ENCODE measurements at places on chromosomes 3 and 15.
A peak's percentile ranks its signal among the peaks of the same experiment; 100 is the strongest.

DNA sequence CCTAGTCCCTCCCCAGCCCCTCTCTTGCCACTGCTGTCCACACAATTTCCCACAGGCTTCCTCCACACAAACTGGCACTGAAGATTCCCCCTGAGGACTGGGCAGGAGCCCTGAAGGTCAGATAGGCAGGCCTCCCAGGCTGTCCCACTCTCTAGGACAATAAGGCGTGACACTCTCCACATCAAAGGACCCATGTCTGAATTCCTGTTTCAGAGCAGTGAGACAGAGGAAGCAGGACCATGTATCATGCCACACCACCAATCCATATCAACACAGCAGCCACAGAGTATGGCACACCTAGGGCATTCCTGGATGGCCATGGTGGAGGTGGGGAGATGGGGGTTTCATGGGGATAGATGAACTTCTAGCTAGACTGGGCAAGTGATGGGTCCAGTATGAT is 13.8 kb upstream of the CCR1 start:
- DNase-seq: no peak

DNA sequence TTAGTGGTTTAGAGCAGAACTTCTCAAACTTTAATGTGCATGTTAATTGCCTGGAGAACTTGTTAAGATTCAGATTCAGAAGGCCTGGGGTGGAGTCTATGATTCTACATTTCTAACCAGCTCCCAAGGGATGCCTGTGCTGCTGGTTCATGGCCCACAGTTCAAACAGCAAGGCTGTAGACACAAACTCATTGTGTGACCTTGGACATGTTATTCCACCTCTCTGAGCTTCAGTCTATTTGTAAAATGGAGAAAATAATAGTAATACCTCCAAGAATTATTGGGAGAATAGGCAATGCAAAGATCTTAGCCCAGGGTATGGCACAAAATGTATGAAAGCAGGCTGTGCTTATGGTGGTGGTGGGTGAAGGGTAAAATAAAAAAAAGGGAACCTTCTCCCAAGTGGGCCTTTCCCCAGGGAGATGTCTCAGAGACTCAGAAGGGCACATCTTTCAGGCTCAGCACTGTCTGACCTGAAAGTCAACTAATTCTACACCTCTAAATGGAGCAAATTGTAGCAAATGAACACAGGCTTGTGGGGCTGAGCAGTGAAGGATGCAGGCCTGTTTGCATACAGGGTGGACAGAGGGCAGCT is 176.0 kb upstream of the TRIM42 start:
- DNase-seq: no peak

DNA sequence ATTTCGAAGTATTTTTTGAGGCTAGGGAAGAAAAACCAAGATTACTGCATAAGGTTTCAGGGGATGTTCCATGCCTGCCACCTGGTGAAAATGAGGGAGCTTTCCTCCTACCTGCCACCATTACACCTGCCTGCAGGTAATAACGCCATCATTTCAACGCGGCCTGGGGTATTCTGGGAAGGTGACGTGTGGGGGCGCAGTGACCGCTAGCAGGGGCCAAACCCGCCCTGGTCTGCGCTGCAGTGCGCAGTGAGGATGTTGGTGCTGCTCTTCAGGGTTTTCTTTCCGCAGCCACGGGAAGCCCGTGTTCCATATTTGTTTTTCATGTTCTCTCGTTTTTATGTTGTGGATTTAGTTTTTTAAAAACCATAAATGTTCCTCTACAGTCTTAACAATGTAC is 37.4 kb upstream of the SNRPN start:
- no peak for DNase-seq

GRCh38 chr3:42189736-42190135 is 76.2 kb downstream of the CCK start:
- DNase-seq: no peak

- no peak for DNase-seq
Measured at GRCh38 chr3:7188551-7188950, 327.6 kb downstream of the GRM7 start.

DNA sequence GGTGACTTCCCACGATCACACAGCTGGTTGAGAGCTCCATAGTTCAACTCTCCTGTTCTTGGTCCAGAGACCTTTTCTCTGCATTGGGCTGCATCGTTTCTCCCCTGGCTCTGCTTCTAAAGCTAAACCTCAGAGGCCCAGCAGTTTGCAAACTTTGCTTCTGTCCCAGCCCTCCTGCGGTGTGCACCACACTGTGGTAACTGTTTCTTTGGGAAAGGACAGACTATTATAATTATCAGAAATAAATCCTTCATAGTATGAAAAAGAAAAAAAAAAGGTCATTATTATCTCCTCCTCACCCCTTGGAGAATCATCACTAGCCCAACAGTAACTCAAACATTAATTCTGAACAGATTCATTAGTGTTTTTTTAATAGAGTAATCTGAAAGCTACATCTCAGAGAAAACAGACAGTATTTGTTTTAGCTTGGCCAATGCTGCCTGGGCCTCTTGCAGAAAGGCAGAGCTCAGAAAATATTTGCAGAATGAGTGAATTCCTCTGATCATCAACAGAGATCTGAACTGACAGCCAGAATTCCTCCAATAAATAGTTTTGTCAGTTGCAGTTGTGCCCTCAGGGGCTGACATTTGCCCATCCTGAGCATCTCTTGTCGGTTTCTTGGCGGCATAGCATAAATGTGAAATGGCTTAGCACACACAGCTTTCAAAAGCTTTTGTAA is 52.9 kb downstream of the BFSP2 start:
- DNase-seq: no peak

GRCh38 chr15:72735111-72735510 is 48.4 kb downstream of the ADPGK start:
- DNase-seq: no peak

GRCh38 chr15:35505809-35506208 is 40.2 kb downstream of the DPH6 start:
- no peak for DNase-seq

GRCh38 chr3:52693071-52693470 is 7.2 kb downstream of the GNL3 start:
- no peak for DNase-seq

DNA sequence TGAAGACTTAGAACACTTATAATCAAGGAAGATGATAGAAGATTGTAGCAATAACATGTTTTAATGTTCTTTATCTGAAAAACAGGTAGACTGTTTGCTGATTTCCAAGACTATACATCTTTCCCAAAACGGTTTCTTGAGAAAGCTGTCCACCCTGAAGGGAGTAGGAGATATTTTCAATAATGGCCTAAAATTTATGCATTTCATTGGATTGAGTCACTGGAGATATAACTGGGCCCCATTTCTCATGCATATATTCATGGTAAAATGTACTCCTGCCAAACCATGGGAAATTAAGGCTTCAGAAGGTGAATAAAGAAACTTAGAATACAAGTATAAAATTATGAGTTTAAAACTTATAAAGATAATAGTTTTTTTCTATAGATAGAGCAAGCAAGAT is 143.9 kb downstream of the LSAMP start:
- DNase-seq: no peak

DNA sequence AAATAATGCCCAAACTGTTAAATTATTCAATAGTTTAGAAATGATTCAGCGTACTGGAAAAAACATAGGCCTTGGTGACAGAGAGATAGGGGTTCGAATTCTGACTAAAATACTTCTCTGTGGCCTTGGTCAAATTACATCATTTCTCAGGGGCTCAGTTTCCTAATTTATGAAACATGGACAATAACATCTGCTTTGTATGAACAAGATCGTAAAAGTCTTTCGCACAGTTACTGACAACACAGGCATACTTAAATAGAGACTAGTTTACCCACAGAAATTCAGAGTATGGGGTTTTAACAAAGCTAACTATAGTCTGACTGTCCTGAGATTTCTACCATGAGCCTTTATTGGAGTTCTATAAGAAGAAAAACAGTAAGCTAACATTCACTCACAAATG is 440.4 kb downstream of the FHIT start:
- no peak for DNase-seq

DNA sequence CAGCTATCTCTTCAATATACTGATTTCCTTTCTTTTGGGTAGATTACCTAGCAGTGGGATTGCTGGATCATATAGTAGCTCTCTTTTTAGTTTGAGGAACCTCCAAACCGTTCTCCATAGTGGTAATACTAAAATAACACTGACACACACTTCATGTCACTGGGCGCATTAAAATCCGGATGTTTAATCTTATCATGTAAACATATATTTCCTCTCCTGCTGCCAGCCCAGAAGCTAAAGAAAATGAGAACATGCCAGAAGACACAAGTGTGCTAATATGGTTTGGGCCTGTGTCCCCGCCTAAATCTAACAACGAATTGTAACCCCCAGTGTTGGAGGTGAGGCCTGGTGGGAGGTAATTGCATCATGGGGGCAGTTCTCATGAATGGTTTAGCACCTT is 23.6 kb upstream of the KCNMB2 start:
- no peak for DNase-seq

GRCh38 chr3:172355836-172356235 is 92.4 kb downstream of the GHSR start:
- DNase-seq: no peak

DNA sequence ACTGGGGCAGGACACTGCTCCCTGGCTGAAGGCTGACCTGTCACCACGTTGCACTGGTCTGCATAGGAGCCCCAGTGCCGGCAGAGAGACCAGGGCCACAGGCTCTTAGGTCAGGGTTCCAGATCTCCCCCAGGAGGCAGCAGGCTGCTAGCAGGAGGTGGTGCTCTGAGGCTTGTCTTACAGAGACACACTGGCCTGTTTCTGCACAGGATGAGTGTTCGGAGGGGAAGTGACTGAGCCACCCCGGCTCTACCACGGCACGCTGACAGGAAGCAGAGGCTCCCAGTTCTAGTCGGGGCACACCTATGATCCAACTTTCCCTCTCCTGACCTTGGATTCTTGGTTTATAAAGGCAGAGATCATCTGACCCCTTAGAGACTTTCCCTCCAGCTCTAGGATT is 8.6 kb downstream of the FBXL22 start:
- peak; percentile 33 for DNase-seq

DNA sequence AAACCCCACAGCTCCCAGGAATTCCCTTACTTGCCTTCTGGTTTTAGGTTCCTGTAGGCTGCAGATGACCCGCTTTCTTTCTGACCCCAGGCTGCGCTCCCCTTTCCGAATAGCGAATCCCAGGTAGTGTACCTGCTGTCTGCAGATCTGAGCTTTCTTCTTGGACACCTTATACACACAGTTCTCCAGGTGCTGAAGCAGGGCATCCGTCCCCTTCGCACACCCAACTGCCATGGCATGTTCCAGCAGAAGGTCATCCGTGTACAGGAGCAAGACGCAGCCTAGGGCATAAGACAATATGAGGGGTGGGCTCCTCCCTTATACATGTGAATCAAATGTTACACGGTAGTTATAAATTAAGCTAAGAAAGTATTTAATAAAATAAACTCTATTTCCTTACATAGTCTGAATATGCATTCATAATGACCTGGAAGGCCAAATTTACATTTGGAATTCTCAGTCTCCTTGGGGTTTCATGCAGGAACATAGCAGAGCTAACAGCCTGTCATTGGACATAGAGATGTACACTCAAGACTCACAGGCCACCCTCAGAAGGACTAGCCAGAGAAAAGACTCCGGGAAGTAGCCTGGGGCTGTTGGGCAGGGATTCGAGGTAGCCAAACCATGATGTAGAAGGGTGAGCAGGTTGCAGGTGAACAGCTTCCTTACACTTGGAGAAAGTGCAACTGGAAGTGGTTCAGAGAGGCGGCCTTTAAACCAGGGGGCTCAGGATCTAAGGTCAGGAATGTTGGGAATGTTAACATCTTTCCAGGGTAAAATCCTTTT is 8.2 kb upstream of the DNAAF4 start:
- no peak for DNase-seq

GRCh38 chr3:74571118-74571517 is 43.3 kb downstream of the CNTN3 start:
- no peak for DNase-seq

DNA sequence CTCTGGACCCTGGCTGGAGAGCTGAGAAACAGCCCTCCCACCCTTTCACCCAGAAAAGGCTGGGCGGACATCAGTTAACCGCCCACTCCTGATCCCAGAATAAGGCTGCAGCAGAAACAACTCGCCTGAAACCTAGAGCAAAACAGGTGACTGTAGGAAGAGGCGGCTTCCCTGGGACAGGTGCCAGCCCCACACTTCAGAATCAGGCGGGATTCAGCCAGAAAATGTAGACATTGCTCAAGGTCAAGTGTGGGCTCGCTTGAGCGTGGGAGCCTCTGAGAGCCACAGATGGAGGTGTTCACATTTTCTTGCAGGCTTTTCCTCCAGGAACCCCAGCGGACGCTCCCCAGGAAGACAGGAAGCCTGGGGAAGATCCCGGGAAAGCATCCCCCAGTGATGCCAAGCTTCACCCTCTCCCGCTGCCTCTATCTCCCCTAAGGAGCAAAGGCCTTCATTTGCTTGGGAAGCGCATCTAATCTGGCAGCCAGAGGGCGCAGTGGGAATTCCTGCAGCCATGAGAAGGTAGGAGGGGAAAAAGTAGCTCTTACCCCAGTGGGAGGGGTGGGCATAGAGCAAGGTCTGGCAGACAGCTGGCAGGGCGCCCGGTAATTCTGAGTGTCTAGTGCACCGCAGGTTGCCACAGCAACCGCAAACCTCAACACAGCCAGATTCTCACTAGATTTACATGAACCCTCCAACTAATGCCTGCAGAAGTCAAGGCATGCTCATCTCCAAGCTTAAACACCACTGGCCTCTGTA is 77.7 kb downstream of the OCA2 start:
- no peak for DNase-seq

DNA sequence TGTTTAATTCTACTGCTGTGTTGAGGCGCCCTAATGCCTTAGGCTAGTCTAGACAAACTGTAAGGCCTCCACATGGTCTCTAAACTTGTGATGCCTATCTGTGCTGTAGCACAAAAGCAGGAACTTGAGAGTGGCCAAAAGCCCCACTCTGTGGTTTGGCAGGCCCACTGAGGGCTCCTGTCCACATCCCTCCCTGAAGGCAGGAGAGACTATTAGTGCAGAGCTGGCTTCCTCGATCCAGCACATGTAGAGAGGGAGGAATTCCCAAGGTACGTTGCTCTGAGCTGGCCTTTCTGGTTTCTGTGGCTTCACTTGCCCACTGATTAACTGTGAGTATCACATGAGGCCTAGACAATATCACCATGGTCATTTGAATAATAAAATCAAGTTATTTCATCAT is 90.6 kb downstream of the POLR2M start:
- no peak for DNase-seq

DNA sequence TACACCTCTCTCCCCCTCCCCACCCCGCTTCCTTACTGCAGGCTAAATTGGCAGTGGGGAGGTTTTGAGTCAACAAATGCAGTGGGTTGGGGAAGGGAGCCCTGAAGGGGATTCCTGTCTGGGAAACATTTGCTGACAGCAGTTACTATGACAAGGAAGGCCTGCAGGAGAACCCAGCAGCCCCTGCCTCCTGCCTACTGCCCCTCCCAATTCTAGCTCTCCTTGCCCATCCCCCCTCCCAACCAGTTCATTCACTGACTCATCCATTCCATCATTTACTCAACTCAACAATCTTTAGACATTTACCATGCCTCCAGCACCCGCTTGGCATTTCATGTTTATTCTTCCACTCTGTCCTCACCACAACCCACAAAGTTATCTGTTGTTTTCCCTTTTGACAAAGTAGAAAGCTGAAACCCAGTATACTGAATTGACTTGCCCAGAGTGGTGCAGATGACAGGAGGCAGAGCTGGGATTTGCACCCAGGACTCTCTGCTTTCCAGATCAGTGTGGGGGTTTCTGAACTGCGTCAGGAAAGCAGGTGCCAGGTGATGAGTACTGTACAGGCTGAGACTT is 75.0 kb downstream of the MAGEF1 start:
- no peak for DNase-seq

- DNase-seq: no peak
Measured at GRCh38 chr3:168121184-168122017, 25.7 kb upstream of the GOLIM4 start.

GRCh38 chr3:133893683-133894352 is 1.9 kb downstream of the RAB6B start:
- no peak for DNase-seq

- DNase-seq: no peak
Measured at GRCh38 chr3:107629566-107629965, 106.8 kb downstream of the BBX start.

All from stimulated activated CD8-positive, alpha-beta memory T cell treated with anti-CD3 and anti-CD28 coated beads, Interleukin-7, amount 100 ng/mL, for 24 hours (primary cell).